Activated CD8-positive, alpha-beta T cell treated with anti-CD3 and anti-CD28 coated beads for 36 hours (primary cell): ENCODE measurements at places on chromosomes 2 and 18. TPM values are rescaled to one million over a fixed set of nuclear protein-coding genes. Genes with fewer than 3 reads are reported as not detected.

DNA sequence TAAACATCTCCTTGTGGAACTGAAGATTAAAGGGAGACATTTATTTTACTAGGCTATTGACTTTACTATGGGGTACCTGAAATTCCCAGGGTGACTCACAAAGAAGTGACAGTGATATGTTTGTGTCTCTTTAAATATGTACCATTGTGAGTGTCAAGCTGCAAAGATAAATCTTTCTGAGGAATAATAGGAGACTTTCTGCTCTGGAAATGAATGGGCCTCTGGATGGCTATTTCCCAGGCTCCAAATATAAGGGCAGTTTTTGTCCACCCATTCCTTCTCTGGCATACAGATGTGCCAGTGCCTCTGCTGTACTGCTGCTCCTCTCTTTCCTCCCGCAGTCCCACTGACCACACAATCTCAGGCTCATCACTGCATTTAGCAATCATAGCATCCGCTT lies 586.4 kb upstream of the CNTNAP5 start:
- no peak for DNase-seq

GRCh38 chr2:4324531-4324930 lies 621.2 kb downstream of the DCDC2C start:
- no peak for DNase-seq

GRCh38 chr2:160376576-160376975 lies 117.0 kb downstream of the RBMS1 start:
- no peak for DNase-seq

The SLC35F6 gene
- 4.2 TPM for total RNA-seq

- DNase-seq = no peak
Measured at GRCh38 chr2:213166109-213166508, 14.7 kb upstream of the IKZF2 start.

The CYS1 gene
- 0.11 TPM for total RNA-seq

DNA sequence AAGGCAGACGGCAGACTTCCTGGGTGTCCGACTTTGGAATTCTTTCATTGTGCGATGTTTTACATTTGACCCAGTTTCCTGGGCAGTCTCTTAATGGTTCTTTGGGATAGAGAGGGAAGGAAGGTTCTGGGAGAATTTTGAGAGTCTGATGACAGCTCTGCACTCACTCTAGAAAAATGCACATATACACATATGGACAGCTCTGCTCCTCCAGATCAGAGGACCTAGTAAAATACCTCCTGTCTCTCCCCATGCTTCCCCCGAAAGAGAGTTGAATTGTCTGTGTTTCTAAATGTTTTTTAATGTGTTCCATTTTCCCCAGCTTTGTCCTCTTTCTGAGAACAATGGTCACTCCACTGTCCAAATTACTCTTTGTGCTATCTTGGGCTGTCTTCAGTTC lies 102.0 kb upstream of the CXCR4 start:
- DNase-seq = no peak

- no peak for DNase-seq
Measured at GRCh38 chr18:74540652-74541421, 6.5 kb downstream of the CNDP1 start.

The STARD6 gene
- not detected for total RNA-seq

The CYB5A gene
- total RNA-seq = 62.4 TPM

DNA sequence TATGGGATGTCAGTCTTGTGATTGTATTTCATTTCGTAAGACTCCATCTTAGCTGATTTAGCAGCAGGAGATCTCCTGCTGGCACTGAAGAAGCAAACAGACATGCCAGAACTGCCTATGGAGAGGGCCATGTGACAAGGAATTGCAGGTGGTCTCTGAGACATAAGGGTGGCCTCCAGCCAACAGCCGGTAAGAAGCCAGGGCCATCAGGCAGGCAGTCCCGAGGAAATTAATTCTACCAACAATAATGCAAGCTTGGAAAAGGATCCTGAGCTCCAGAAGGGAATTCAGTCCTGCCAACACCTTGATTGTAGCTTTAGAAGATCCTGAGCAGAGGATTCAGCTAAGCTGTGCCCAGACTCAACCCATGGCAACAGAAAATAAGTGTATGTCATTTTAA lies 87.1 kb upstream of the DNAJC10 start:
- DNase-seq = no peak

GRCh38 chr18:6054256-6054842 lies 159.0 kb upstream of the TMEM200C start:
- DNase-seq = no peak

GRCh38 chr18:75489493-75490190 lies 62.1 kb upstream of the SMIM21 start:
- DNase-seq = no peak

DNA sequence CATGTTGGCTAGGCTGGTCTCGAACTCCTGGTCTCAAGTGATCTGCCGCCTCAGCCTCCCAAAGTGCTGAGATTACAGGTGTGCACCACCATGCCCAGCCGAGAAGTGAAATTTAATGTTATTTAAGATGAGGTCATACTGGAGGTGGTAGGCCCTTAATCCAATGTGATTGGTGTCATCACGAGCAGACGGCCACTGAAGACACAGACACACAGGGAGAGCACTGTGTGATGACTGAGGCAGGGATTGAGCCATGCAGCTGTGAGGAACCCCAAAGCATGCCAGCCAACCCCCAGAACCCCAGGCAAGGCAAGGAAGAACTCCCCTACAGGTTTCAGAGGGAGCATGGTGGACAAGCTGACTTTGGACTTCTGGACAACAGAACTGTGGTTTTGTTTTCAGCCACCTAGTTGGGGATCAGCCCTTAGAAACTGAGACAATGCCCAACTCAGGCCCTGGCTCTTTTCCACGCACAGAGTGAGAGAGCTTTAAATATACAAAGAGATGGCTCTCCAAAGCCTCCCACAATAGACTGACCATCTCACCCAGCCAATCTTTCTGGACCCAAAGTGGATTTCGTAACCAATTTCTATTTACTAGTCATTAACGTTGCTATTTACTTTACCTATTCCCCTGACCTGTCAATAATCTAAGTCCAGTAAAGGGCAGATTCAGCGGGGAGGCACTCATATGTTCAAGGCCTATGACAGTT lies 34.2 kb downstream of the TBC1D8 start:
- DNase-seq = no peak

GRCh38 chr2:124778076-124778475 lies 753.0 kb downstream of the CNTNAP5 start:
- no peak for DNase-seq

GRCh38 chr2:226310146-226310545 lies 489.5 kb downstream of the IRS1 start:
- DNase-seq = no peak
